ENCODE measurements at places on chromosomes 11 and 22. TPM values are rescaled to one million over a fixed set of nuclear protein-coding genes. Genes with fewer than 3 reads are reported as not detected.

The APOL1 gene
- total RNA-seq = 11.2 TPM

- H3K4me3 ChIP-seq = no peak overlapping the region
- H3K27ac ChIP-seq = no peak overlapping the region
- H3K4me1 ChIP-seq = no peaks in the 10 kb centered on the region
- H3K27me3 ChIP-seq = no peaks in the 10 kb centered on the region
Observed at GRCh38 chr22:22881116-22882000, 6.3 kb upstream of the IGLL5 start.

DNA sequence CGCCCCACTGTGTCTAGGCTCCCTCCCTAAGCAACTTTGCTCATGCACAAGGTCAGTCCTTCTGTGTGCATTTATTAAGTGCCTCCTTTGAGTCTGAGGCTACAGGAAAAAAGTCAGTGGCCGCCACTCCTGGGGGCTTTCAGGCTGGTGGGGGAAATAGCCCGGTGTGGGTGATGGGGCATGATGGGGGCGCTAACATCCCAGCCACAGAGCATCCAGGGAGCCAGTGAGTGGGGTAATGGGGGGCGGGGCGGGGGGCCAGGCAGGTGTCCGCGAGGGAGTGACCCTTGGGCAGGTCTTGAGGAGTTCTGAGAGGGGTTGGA is 9.9 kb upstream of the EHD1 start:
- peak overlapping the region; percentile 67 for H3K27ac ChIP-seq
- H3K4me3 ChIP-seq = peak overlapping the region; percentile 42
- H3K4me1 ChIP-seq = peaks cover 87% of the 10 kb centered on the region
- no peaks in the 10 kb centered on the region for H3K36me3 ChIP-seq
- H3K27me3 ChIP-seq = no peaks in the 10 kb centered on the region

The APOL5 gene
- total RNA-seq = not detected

The ADM2 gene
- 0.76 TPM for total RNA-seq

The PLA2G3 gene
- total RNA-seq = 0.11 TPM

GRCh38 chr11:110160016-110160415 is 66.8 kb downstream of the ZC3H12C start:
- no peak overlapping the region for H3K4me3 ChIP-seq
- no peak for DNase-seq
- H3K36me3 ChIP-seq = peaks cover 2% of the 10 kb centered on the region
- H3K27ac ChIP-seq = no peak overlapping the region

- no peak overlapping the region for H3K27ac ChIP-seq
- no peak for DNase-seq
- H3K27me3 ChIP-seq = no peaks in the 10 kb centered on the region
- H3K4me1 ChIP-seq = no peaks in the 10 kb centered on the region
- H3K36me3 ChIP-seq = peaks cover 35% of the 10 kb centered on the region
- H3K4me3 ChIP-seq = no peak overlapping the region
Observed at GRCh38 chr11:70500076-70500847, 101.9 kb downstream of the CTTN start.

GRCh38 chr11:8930456-8931175 is 2.1 kb downstream of the C11orf16 start:
- H3K36me3 ChIP-seq = no peaks in the 10 kb centered on the region
- no peak overlapping the region for H3K4me3 ChIP-seq
- H3K27ac ChIP-seq = no peak overlapping the region
- H3K27me3 ChIP-seq = no peaks in the 10 kb centered on the region
- no peak for DNase-seq
- peaks cover 7% of the 10 kb centered on the region for H3K4me1 ChIP-seq

- H3K4me3 ChIP-seq = no peak overlapping the region
- H3K36me3 ChIP-seq = peaks cover 64% of the 10 kb centered on the region
- H3K27ac ChIP-seq = no peak overlapping the region
- no peaks in the 10 kb centered on the region for H3K4me1 ChIP-seq
- no peak for DNase-seq
Observed at GRCh38 chr22:36301851-36302250, 48.9 kb downstream of the APOL1 start.

DNA sequence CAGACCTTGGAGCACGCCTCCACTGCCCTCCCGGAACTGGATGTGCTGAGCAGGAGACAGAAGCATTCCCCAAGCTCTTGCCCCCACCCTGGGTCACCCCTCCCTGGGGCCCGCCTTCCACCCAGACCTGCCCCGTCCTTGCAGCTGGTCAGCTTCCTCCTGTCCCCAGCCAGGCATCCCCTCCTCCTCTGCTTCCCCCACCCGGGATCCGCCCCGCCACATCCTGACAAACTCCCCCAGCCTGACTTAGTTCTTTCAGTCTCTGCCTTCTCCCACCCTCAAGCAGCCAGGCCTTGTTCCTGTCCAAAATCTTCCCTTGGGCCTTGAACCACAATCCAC is 1.1 kb upstream of the PLXNB2 start:
- peak overlapping the region; percentile 67 for H3K4me3 ChIP-seq
- H3K36me3 ChIP-seq = peaks cover 2% of the 10 kb centered on the region
- peak overlapping the region; percentile 58 for H3K27ac ChIP-seq

DNA sequence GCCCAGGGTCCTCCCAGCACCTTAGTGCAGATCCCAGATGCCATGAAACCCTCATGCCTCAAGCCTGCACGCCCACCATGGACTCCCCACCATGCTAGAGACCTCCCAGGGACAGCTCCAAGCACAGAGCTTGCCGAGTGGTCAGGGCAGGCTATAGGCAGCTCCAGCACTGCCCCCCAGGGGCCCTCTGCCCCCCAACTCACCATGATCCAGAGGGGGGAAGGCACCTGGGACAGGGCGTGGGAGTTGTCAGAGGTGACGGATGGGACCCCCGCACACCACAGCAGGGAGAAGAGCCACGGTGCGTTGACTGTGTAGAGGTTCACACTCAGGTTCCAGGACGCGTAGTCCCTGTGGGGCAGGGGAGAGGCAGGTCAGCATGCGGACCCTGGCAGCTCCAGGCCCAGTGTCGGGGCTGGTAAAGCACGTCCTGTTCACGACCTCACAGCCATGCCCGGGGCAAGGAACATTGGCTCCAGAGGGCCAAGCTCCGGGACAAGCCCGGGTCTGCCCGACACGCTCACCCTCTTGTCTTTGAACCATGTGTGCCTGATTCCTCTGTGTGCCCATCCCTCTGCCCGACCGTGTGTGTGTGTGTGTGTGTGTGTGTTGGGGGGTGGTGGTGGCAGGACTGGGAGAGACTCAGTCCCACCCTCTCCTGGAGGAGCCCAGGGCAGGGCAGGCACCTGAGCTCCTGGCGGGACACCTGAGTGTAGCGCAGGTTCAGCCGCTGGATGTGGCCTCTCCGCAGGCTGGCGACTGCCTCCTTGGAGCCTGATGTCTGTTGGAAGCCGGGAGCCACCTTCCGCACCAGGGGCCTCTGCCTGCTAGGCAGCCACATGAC is 8.2 kb upstream of the KLHL35 start:
- peaks cover 24% of the 10 kb centered on the region for H3K36me3 ChIP-seq
- no peaks in the 10 kb centered on the region for H3K27me3 ChIP-seq
- DNase-seq = no peak

DNA sequence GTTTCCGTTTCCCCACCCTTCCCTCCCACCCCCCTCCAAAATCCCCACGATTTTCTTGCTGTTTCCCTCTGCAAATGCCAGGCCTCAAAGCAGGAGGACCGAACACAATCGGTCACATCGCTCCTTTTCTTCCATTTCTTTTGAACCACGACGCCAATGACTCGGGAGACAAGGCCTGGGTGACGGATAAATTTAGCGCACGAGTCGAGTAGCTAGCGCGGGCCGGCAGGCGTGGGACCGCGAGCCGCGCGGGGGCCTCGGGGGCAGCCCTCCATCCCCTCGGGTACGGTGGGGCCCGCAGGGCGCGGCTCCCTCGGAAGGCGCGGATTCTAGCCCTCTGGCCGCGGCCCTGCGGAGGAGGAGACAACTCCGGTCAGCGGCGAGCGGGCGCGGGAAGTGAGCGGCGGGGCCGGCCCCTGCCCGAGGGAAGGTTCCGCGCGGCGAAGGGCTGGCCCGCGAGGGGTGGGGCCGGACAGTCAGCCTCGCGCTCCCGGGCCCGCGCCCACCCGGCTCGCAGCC is 414 bp downstream of the JOSD1 start:
- no peaks in the 10 kb centered on the region for H3K36me3 ChIP-seq
- H3K4me3 ChIP-seq = peak overlapping the region; percentile 91
- peaks cover 67% of the 10 kb centered on the region for H3K4me1 ChIP-seq
- DNase-seq = peak; percentile 35
- peak overlapping the region; percentile 84 for H3K27ac ChIP-seq

DNA sequence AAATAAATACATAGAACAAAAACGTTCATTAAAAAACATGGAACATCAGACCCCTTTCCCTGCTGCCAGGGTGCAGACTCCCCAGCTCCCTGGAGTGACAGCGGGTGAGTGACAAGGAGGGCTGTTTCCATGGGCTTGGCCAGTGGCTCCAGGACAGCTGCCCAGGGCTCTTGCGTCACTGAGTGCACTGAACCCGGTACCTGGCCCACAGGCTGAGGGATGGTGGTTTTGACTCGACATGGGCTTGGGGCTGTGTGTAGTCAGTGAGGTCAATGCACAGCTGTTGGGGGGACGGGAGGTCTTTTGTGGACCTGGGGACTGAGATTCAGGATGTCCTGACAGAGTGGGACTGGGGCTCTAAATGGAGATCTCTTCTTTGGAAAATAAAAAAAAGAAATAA is 142.1 kb upstream of the B3GAT1 start:
- DNase-seq = no peak
- peaks cover 10% of the 10 kb centered on the region for H3K27me3 ChIP-seq
- H3K36me3 ChIP-seq = no peaks in the 10 kb centered on the region
- H3K27ac ChIP-seq = no peak overlapping the region
- no peaks in the 10 kb centered on the region for H3K4me1 ChIP-seq

Data from HepG2 (cell line).